ENCODE measurements at places on chromosomes 6 and 20.

DNA sequence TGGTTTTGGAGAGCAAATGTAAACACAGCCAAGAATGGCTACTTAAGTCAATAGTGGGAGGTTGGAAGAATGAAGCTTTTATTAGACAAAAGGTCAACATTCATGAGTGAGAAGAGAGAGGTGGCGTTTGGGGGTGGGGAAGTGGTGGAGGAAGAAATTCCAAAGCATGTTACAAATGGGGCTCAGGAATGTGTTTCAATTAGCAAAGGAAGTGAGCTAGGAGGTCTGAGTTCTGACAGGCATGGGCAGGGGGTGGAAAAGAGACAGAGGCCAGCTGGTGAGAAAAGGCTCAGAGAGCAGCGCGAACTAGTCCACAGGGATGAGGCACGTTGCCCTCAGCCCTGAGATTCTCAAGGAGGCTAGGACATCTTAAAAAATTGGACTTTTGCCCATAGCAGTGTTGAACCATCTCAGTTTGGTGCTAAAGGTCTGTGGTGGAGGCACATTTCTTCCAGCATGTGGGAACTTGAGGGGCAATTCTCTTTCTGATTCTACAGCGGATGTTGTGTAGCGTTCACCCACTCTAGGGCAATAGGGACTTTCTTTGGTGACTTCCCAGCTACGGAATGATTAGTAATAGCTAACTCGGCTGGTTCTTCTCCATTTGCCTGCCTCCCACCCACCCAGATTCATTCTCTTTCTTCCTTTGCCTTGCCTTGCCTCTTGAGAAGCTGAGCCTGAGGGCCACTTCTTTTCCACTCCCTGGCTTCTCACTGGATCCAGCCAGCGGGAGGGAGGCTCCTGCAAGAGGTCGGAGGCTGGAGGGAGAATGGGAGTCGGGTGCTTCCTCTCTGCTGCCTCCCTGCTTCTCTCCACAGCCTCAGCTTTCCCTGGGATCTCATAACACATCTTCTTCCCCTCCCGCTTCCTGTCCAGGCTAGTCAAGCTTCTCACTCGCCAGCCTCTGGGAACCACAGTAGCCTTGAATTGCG lies 45.1 kb upstream of the NEDD9 start:
- peak; percentile 82 for DNase-seq

- DNase-seq, result no peak
Observed at GRCh38 chr6:33178755-33179475, 13.4 kb downstream of the COL11A2 start.

- no peak for DNase-seq
Observed at GRCh38 chr6:131400779-131401496, 172.1 kb upstream of the ARG1 start.

GRCh38 chr20:41177636-41178035 lies 40.3 kb downstream of the PLCG1 start:
- DNase-seq, result peak; percentile 77

DNA sequence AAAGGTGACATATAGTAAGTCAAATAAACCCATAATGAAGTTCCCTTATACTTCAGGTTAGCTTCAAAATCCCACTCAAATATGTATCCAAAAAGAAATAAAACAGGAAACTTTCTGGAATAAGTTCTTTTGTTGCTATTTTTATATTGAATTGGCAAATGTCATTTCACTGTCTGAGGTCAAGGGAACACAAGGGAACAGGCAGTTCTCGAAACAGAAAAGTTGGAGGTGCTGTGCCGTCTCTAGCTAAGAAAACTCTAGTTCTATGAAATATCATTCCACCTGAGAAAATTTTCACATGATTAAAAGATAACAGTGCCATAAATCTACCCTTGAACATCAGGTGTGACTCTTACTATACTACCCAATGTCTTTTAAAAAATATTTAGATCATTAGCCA lies 358.5 kb downstream of the PRKN start:
- DNase-seq, result no peak

GRCh38 chr6:84498905-84499304 lies 265.5 kb downstream of the TBX18 start:
- DNase-seq, result no peak
